Activated CD4-positive, alpha-beta T cell treated with anti-CD3 and anti-CD28 coated beads, Interleukin-2, amount 50 U/mL, for 4 hours (primary cell): ENCODE measurements at places on chromosomes 7 and 10.

DNA sequence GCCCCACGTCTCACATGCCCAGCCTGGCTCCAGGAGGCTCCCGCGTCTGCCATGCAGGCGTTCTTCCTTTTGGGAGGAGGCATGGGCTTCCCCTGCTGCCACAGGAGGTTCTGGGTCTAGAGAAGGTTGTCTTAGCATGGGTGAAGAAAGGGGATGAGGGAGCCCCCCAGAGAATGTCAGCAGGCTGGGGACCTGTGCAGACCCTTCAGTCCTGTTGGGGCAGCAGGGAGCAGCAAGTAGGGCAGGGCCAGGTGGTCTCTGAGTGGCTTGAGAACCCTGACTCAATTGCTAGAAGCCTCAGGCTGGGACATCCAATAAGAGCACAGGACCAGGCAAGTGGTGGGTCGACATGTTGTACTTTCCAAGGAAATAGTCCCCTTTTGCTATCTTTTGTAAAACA, 34.4 kb upstream of the ADCYAP1R1 start:
- no peak for DNase-seq

DNA sequence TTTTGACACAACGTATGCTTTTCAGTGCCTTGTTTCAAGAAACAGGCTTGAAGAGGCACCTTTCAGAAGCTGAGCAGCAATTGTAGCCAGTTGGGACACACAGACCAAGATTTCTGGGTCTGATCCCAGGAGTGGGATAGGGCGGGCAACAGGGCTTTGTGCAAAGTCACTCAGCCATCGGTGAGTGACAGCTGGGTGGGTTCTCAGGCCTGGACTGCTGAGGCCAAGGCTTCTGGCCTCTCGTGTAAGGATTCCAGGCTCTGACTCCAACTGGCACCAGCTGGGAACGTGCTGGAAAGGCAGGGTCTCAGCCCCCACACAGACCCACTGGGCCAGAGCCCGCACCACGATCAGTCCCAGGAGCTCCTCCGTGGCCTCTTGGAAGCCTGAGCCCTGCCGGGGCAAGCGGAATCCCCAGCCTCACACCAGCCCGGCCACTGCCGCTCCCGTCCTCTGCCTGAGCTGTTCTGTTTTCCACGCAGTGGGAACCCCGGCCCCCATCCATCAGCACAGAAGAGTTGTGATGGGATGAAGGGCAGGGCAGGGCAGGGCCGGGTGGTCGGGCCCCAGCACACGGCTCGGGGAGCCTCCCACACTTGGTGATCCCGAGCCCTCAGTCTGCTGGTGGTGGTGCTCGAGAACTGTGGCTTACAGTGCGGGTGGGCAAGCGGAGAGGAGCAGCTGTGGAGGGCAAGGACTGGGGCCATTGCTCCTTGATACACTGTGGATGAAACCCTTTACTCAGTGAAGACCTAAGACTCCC, 46.8 kb downstream of the VIPR2 start:
- DNase-seq, result no peak

- DNase-seq, result no peak
These were observed 81.4 kb downstream of the MALSU1 start for GRCh38 chr7:23380556-23380955.

DNA sequence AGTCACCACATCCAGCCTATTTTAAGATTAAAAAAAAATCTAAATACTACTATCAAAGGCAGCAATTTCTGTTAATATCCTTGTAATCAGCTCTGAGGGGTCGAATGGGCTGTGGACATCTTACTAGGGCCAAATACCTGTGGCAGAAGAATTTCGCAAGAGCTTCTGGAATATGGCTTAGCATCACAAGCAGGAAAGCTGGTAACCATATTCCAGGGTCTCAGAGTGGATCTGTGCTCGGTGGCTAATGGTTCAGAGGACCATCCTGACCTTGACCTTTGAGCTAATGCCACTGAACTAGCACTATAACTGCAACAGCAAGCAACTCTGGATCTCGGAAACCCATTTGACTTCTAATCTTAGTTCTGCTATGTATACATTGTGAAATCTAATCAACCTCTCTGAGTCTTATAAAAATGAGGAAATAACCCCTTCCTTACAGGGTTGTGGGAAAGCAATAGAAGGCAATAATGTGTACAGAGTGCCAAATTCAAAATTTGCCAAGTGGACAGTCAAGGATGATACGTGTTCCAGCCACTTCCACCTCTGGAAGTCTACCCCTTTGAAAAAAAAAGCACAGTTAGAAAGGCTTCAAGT, 65.5 kb downstream of the CYP26A1 start:
- DNase-seq, result no peak

- no peak for DNase-seq
These were observed 36.1 kb downstream of the KCNMA1 start for GRCh38 chr10:77601488-77601887.

- DNase-seq, result no peak
These were observed 74.5 kb downstream of the VWDE start for GRCh38 chr7:12328888-12329770.

- DNase-seq, result no peak
These were observed 83.7 kb downstream of the KIAA1217 start for GRCh38 chr10:24292304-24293293.
